Right ventricle myocardium inferior (tissue), 1 donor: ENCODE measurements at places on chromosomes 7 and 10.

DNA sequence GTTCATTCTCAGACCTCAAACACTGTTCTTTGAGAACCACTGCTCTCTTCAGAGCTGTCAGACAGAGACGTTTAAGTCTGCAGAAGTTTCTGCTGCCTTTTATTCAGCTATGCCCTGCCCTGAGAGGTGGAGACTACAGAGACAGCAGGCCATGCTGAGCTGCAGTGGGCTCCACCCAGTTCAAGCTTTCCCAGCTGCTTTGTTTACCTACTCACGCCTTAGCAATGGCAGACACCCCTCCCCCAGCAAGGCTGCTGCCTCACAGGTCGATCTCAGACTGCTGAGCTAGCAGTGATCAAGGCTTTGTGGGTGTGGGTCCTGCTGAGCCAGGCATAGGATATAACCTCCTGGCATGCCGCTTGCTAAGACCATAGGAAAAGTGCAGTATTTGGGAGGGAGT is 80.5 kb upstream of the CYP2C9 start:
- no peak for DNase-seq

GRCh38 chr10:16852624-16853023 is 35.4 kb upstream of the RSU1 start:
- no peak for DNase-seq

DNA sequence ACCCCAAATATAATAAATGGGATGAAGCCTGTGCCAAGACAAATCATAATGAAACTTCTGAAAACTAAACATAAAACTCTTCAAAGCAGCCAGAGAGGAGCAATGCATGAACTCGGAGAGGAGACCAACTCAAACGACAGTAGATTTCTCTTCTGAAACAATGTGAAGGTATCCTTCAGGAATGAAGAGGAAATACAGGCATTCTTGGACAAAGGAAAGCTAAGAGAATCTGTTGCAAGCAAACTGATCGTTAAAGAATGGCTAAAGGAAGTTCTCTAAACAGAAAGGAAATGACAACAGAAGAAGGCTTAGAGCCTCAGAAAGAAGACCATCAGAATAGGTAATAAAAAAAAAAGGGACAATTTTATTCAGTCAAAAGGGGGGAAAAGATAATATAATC is 6.6 kb downstream of the GNA12 start:
- no peak for DNase-seq

GRCh38 chr10:117933036-117933435 is 113.7 kb downstream of the RAB11FIP2 start:
- no peak for DNase-seq

- DNase-seq, result no peak
These were observed 8.7 kb downstream of the INMT start for GRCh38 chr7:30760514-30761213.

DNA sequence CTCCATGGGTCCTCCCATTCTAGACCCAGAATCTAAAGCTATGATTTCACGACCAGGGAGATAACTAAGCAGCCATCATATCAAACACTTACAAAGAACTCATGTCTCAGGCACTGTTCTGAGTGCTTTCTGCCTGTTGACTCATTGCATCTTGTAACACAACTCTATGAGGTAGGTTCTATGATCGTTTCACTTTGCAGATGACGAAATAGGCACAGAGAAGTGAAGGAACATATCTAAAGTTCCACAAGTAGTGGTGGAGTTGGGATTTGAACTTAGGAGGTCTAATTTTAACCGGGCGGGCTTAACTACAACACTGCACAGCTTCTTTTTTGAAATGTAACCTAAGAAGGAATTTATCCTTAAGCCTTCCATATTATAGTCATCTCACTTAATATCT is 2.9 kb downstream of the RBP4 start:
- DNase-seq, result no peak

- DNase-seq, result no peak
These were observed 26.9 kb downstream of the BLVRA start for GRCh38 chr7:43785420-43785819.

- DNase-seq, result no peak
These were observed 7.0 kb downstream of the NAT16 start for GRCh38 chr7:101172854-101173751.

DNA sequence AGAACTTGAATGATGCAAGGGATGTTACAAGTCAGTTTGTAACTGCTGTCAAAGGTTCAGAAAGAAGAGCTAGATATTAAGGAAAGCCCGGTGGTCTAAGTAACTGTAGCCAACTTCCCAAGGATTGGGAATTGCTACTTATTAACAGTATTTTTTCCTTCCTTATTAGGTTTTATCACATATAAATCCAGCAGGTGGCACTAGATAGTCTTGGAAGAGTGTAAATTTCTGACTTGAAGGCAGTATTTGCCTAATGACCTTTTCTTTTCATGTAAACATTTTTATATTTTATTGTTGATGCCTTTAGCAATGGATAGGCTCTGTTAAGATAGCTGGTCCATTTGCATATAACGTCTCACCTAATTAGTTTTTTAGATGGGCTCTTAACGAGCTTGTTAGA is 51.2 kb downstream of the ANLN start:
- DNase-seq, result no peak

- no peak for DNase-seq
These were observed 36.6 kb downstream of the PLPP4 start for GRCh38 chr10:120493411-120494312.

GRCh38 chr10:34599026-34599795 is 215.9 kb downstream of the PARD3 start:
- DNase-seq, result no peak

- DNase-seq, result no peak
These were observed 169.2 kb downstream of the ZNF438 start for GRCh38 chr10:30862486-30862885.

- no peak for DNase-seq
These were observed 59.6 kb upstream of the FAM180A start for GRCh38 chr7:135808206-135808605.

DNA sequence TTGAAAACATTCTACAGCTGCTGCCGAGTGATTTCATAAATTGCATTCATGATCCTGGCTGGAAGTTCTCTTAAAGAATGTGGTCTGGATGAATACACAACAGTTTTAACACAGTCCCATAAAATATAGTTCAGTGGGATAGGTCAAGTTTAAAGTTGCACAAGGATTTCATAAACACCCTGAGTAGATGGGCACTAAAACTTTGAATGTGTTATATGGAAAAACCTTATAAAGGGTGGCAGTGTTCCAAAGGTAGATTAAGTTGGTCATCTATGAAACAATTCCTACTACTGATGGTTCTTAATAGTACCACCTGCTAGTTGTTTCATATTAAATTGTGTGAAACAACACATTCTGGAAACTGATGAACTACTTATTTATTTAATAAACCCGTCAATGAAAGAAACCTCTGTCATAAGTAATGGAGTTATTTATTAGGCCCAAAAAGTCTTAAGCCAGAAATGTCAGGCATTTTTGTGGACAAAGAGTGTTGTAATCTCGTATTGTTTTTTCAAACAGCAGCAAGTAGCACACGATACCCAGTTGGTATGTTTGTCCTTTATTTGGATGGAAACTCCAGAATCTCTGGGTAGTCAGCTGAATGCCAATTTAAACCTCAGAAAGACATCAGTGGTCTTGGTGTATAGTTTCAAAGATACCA is 14.3 kb upstream of the RPA3 start:
- no peak for DNase-seq

DNA sequence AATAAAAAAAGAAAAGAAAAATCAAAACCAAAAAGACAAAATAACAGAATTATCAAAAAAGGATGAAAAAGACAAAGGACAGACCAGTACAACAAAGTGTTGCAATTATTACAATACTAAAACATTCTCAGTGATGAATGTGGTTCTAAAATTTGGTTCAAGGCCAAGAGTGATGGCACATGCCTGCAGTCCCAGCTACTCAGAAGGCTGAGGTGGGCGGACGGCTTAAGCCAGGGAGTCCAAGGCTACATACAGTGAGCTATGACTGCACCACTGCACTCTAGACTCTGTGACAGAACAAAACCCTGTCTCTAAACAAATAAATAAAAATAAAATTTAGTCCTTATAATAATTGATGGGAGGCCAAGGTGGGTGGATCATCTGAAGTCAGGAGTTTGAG is 14.5 kb downstream of the BAZ1B start:
- DNase-seq, result no peak

DNA sequence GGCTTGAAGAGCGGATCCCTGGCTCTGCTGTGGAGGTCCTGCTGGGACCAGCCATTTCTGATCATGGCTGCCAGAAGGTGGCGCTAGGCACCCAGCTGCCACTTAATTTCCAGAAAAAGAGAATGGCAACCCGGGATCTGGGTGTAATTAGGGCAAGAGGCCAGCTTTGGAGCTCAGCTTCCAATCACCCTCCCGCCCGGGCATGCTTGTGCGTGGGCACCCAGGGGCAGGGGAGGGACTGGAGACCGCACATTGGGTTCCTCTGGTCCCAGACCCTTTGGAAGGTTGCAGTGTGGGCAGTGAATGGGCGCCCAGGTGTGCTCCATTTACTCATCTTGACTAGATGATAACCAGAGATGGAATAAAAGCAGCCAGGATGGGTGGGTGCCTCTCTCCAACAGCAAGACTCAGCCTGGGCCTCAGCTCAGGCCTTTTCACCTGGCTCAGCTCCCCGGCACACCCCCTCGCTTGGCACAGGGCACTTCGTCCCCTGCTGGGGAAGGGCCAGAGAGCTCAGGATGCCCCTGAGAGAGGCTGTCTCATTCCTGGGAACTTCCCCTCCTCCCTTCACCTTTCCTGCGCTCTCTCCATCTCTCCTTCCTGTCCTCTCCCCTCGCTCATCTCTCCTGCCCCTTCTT is 14.7 kb downstream of the FAM241B start:
- DNase-seq, result no peak

DNA sequence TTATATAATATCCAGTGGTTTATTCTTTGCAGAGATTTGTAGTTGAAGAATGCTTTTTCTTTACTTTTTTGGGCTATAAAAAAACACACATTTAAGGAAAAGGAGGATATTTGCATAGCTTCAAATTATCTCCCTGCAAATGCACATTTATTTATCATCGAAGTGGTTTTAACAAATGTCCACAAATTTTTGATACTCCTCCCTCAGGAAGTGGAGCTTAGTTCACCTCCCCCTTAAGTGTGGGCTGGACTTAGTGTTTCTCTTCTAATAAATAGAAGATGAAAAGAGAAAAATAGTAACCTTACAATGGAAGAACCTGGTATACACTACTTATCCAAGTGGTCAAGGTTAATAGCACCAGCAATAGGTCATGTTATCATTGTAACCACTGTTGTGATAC is 537.6 kb downstream of the ARL4A start:
- no peak for DNase-seq

DNA sequence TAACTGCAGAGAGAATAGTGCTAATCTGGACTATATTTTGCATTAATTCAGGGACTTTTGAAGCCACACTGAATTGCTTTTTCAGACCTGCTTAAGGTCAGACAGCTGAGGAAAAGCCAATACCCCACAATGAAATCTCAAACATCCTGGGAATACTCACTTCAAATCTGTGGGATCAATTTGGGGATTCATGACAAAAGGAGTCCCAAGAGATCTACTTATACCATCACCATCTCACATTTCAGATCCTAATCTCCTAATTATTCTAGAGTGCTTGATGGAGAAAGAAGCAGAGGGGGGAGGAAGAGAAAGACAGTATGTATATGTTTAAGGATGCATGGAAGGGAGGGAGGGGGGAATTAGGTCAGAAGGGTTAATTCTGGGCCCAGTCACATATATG is 202.2 kb downstream of the CACNA2D1 start:
- DNase-seq, result no peak

DNA sequence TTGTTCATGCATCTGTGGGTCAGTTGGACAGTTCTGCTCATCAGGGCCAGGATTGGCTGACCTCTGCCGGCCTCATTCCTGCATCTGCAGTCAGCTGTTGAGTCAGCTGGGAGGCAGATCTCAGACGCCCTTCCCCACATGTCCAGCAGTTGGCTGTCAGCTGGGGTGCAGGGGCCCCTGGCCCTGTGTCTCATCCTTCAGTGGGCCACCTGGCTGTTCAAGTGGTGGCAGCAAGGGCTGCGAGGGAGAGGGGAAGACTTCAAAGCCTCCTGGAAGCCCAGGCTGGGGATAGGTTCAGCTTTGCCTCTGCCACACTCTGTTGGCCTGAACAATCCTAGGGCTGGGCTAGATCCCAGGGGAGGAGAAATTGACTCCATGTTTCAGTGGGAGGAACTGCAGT is 33.2 kb downstream of the TACR2 start:
- no peak for DNase-seq

GRCh38 chr10:35712486-35712885 is 70.4 kb upstream of the FZD8 start:
- no peak for DNase-seq

GRCh38 chr7:27277628-27278027 is 35.0 kb downstream of the EVX1 start:
- DNase-seq, result no peak

DNA sequence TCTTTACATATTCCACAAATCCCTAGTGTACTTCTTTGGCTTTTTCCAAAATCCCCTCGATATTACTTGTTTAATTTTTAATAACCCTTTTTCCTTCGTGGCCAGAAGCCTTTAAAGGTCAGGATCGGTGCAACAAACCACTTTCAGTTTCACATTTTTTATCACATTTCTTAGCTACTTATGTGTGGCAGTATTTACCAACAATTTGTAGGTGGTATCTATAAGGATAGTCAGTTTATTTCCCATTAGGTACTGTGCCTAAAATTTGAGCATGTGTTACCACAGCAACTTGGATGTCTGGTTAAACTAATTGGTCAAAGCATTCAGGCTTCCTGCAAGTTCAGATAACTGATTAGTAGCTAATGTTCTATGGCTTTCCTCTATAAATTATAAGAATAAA is 104.9 kb downstream of the CDK14 start:
- no peak for DNase-seq

DNA sequence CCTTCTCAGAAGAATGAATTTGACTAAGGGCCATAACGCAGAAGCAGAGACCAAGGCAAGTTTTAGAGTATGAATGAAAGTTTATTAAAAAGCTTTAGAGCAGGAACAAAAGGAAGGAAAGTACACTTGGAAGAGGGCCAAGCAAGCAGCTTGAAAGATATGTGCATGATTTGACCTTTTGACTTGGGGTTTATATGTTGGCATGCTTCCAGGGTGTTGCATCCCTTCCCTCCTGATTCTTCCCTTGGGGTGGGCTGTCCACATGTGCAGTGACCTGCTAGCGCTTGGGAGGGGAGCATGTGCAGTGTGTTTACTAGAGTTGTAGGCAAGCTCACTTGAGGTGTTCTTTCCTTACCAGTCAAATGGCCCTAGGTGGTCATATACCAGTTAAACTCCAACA is 37.9 kb upstream of the LRRN3 start:
- DNase-seq, result no peak

GRCh38 chr7:30974605-30975255 is 11.0 kb downstream of the GHRHR start:
- DNase-seq, result no peak

GRCh38 chr10:128263891-128264688 is 137.9 kb upstream of the MKI67 start:
- DNase-seq, result no peak
